Aorta (tissue), 5 donors: ENCODE measurements at places on chromosomes 7 and 10. TPM values are rescaled to one million over a fixed set of nuclear protein-coding genes. Genes with fewer than 3 reads are reported as not detected.

GRCh38 chr7:52168085-52168484, 851.5 kb upstream of the COBL start:
- DNase-seq = no peak

The SPACDR gene
- 2.0 TPM for total RNA-seq

The CCDC3 gene
- 119 TPM for total RNA-seq

The CEP55 gene
- total RNA-seq = 0.55 TPM

The VAX1 gene
- not detected for total RNA-seq

- no peak for DNase-seq
These were observed 14.5 kb downstream of the CARD11 start for GRCh38 chr7:3029138-3029537.

GRCh38 chr7:5679813-5680473, 101.5 kb downstream of the RNF216 start:
- DNase-seq = no peak

DNA sequence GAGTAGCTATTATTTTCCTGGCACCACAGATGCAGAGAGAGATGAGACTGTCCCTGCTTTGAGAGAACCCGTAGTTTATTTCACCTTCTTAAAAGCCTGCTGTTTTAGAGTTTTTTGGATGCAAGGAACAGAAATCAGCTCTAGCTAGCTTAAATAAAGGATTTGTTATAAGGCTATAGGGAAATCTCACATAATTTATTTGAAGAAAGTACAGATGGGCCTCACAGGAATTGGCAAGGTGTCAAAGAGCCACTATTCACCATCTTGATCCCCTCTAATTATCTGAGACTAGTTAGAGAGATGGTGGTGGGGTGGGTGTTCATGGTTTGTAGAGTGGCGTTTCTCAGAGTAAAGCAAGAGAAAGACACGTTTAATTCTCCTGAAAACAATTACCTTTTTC, 7.3 kb downstream of the KMT2E start:
- DNase-seq = no peak

DNA sequence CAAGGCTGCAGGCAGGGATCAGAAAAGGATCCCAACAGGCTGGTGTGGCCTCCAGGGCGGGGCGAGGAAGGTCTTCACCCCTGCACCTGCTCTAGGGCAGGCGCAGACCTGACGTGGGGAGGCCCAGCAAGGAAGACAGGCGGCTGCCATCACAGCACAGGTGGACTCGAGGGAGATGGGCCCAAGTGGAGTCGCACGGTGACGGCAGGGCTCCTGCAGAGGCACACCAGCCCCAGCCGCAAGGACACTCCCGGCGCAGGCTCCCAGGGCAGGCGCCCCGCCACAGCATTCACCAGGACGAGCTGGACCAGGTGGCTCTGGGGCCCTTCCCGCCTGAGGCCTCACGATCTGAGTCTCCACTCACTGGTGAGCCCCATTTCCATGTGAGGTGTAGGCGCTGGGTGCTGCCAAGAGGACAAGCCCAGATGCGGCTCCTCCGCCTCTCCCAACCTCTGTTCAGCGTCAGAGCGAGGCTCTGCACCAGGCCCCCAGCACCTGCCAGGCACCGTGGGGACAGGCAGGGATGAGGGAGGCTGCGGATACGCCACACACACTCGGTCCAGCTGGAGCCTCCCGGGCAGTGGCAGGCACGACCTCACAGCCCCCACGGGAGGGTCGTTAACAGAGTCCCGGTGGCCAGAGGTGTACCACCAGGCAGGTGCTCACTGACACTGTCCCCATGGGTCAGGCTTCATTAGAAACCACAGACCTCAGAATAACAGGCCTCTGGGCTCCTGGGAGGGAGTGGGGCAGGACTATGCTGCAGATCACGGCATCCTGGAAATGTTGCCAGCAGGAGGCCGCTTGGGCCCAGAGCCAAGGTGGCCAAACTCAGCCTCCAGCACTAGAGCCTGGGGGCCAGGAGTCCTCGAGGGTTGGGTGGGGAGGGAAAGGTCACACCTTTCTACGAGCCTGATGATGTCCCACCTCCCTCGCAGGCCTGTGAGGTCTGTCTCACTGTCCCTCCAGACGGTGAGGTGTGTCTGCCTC, 111.6 kb downstream of the MAD1L1 start:
- DNase-seq = no peak

The ZNF679 gene
- total RNA-seq = not detected

DNA sequence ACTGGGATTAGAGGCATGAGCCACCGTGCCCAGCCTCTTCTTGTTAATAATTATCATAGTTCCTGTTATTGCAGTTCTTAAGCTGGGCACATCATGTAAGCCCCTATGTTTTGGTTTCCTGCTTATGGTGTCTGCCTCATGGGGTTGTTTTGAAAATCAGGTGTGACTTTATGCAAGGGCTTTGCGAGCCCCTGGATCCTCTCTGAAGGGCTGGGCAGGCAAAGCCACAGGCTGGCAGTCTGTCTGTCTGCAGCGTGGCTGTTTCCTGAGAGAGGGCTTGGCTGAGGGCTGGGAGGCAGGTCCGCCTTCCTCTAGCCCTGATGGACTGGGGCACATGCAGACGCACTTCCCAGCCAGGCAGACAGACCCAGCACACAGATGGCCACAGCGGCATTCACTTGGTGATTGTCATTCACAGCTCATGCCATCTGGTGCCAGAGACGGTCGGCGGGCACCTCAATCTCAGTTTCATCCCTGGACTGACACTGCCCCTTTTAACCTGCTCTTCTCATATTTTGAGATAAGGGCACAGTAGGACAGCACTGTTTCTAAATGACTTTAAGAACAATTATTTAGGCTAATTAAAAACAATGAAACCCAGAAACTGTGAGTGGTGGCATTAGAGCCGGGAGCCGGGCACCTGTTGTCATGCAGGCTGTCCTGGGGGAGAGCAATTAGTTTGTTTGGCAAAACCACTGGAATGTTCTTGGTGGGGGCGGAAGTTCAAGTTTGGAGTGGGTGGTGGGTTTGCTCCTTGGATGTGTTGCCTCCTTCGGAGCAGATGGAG, 35.5 kb downstream of the RBM20 start:
- no peak for DNase-seq

DNA sequence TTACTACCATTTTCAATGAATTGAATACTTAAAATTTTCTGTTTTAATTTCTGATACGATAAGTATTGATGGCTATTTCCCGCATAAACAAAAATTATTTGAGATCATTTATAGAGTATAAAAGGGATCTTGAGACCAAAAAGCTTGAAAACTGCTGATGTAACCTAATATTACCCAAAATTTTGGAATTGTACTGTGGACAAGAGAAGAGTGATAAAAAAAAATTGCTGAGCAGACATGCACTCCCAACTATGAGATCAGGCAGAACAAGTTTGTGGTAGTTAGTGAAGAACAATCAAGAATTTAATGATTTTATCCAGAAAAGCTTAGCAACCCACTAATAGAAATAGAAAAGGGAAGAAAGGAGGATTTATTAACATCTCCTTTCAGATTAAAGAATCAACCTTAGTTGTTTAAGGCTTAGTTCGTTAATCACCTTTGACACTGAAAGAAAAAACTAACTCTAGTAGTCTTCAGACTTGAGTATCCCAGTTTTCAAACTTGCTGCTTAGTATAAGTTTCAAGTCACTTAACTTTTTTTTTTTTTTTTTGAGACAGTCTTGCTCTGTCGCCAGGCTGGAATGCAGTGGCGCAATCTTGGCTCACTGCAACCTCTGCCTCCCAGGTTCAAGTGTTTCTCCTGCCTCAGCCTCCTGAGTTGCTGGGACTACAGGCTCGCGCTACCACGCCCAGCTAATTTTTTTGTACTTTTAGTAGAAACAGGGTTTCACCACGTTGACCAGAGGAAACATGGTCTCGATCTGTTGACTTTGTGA, 50.6 kb upstream of the ZC3HAV1 start:
- no peak for DNase-seq

DNA sequence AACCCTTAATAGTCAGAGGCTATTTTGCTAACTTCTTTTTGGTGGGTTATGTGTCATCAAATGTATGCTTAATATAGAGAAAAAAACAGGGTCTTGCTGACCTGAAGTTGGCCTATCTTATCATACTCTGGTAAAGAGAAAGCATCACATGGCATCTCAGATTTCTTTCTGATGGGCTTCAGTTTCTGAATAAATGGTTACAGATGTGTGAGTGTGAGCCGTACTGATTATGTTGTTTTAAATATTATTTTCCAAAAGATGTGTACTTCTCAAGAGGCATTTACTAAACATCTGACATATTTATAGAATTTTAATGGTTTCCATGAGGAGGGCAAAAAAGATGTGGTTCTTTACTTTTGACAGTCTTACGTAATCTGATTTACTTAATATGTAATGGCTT, 28.4 kb downstream of the BBS9 start:
- DNase-seq = no peak

- no peak for DNase-seq
These were observed 9.0 kb upstream of the DLX6 start for GRCh38 chr7:96996111-96996957.

The PRF1 gene
- total RNA-seq = 6.1 TPM

- no peak for DNase-seq
These were observed 50.6 kb upstream of the SRPK2 start for GRCh38 chr7:105439174-105439893.

- DNase-seq = no peak
These were observed 753.8 kb downstream of the GRID1 start for GRCh38 chr10:85612833-85613232.

DNA sequence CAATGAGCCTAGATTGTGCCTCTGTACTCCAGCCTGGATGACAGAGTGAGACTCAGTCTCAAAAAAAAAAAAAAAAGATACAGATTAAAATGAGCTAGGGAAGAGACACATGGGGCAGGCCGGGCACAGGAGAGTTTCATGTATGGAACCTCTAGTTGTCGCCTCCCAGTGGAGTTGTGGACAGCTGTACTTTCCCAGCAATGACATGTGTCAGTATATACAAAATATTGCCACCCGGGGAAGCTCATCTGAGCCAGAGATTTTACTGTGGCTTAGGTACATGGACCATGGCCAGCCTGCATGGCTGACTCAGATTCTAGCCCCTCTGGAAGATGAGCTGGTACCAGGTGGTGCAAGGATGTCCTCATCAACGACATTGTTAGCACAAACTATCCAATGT, 87.4 kb downstream of the COL26A1 start:
- no peak for DNase-seq

GRCh38 chr10:62726638-62727037, 77.9 kb upstream of the ADO start:
- no peak for DNase-seq

GRCh38 chr7:29924006-29924405, 65.6 kb downstream of the SCRN1 start:
- no peak for DNase-seq

DNA sequence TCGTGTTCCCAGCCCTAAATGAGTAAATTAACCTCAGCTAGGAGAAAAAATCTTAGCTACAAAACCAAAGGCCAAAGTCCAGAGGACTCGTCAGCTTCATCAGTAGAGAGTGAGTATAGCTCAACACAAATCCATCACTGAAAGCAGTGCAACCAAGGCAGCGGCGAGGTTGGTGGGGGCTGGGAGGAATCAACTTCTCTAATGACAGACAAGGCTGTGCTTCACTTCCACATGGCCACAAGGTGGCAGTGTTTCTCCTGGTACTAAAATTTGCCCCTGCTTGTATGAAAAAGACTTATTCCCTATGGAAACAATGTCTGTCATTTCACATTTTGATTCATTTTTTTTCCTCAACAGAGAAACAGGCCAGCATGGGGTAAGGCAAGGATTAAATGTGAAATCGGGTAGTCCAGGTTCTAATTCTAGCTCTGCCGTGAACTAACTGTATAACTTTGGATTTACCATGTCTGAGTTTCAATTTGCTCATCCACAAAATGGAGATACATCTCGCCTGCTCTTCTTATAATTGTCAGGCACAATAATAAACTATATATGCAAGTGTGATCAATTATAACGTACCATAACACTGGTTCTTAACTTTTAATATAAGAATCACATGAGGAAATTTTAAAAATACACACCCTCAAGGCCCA, 39.3 kb downstream of the FAS start:
- DNase-seq = peak; percentile 80

DNA sequence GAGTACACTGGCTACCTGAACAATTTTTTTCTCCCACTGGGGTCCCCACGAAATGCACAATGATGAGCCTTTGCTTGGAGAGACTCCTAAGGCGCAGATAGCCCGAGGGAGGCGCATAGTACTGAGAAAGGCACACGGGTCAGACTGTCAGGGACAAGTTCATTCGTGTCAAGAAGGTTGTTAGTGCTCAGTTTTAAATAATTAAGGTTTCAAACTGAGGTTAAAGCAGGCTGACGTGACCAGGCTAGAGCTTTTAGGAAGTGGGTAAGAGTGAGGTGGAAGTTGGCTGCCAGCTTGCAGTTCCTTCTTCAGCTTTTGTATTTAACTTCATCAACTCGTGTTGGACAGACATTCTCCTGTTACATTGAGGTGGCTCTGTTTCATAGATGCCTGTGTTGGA, 31.6 kb downstream of the RBM33 start:
- no peak for DNase-seq

GRCh38 chr7:55211726-55212125, 153.4 kb upstream of the LANCL2 start:
- no peak for DNase-seq

The FOXI2 gene
- 0.48 TPM for total RNA-seq

- DNase-seq = peak; percentile 92
These were observed 80.5 kb upstream of the PPIF start for GRCh38 chr10:79266543-79267312.

The PROSER2 gene
- 6.5 TPM for total RNA-seq

- no peak for DNase-seq
These were observed 1.9 kb upstream of the TMEM178B start for GRCh38 chr7:141071855-141072547.

The CRPPA gene
- 2.4 TPM for total RNA-seq

DNA sequence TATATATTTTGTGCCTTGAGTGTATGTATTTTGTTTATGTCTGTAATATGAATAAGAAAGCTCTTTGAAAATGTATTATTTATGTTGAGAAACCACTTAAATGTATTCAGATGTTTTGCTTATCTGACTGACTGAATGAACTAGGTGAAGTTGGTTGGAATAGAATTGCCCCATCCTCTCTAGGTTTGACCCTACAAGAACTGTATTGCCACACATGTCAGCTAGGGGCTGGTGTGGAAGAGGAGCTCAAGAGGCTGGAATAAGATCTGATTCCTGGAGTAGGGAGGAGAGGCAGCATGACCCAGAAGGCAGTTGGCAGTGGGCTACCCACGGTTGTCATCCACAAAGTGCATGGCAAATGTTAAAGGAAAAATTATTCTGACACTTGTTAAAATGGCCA, 9.1 kb downstream of the SSMEM1 start:
- no peak for DNase-seq

The SFTPD gene
- 0.58 TPM for total RNA-seq

DNA sequence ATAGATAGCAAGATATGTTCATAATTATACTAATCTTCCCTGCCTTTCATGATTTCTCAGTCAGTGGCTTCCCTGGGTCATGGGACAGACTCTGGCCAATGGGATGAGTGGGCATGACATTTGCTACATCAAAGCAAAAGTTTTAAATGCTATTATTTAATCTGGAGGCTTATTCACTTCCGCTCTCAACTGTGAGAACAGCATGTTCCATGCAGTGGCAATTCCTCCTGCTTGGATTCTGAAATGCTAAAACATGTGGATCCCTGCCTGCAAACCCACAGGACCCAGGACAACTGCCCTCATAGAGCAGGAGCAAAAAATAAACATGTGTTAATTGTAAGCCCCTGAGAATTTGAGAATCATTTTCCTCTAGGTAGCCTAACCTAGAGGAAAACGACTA, 1412.4 kb upstream of the CELF2 start:
- DNase-seq = no peak

The RTKN2 gene
- total RNA-seq = 0.21 TPM

The NRAP gene
- not detected for total RNA-seq
